Fibroblast of skin of abdomen (primary cell): ENCODE measurements at places on chromosomes 11 and 22.

DNA sequence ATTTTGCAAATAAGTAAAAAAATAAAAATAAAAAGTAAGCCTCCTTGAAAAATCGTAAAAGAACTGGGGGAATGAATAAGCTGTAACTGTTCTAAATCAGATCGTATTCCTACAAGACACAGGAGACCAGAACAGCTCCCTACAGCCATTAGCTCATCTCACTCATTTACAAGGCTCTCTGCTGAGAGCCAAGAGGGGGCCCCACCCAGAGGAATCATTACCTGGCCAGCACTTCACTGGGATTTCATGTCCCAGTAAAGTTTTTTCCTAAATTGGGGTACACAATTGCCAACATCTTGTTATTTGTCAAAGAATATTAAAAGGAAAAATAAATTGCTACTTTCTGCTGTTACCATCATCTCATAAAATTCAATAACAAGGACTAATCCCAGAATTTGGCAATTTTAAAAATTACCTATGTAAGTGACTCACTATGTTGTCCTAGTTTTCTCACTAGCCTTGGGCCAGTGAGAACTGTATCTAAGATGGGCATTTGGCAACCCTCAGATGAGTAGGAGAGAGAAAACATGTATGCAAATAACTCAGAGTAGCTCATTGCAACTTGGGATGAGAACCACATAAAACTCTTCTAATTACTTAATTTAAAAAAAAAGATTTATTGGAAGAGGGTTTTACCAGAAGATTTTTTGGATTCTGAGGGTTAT is 18.4 kb upstream of the SMTN start:
- DNase-seq: no peak

DNA sequence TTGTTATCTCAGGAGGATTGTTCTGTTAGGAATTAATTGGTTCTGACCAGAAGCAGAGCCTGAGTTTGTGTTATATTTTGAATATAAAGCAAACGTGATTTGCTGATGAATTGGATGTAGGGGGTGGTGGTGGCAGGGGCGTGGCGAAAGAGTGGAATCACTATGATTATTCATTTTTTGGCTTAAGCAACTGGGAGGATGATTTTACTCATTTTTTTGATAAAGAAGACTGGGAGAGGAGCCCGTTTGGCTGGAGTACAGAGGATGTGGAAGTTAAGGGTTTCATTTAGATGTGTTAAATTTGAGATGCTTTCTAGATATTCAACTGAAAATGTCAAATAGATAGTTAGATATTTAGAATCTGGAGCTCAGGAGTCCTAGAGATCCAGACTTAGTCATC is 83.4 kb upstream of the MYO18B start:
- no peak for DNase-seq

DNA sequence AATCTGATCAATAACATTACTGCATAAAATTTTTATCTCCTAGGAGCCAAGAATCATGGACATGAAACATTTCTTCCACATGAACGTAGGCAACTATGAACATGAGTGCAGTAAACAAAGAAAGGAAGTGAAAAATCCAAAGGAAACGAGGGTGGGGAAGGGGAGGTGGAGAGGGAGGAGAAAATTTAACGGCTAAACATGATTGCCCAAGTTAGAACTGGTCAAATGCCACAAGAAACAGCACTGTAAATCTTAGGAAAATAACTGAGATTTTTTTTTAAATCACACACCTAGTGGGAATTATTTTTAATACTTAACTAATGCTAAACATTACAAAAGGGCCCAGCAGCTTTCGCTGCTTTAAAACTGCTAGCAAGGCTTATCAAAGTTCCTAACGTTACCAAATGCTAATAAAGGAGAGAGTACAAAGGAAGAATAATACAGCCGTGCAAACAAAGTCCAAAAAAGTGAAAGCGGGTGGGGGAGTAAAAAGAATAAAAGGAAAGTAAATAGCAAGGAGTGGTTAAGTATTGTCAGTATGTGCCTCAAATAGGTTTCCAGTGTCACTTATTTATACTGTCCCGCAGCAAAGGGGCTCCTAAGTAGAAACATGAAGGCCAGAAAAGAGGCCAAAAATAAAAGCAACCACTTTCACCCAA is 13.7 kb downstream of the NARS2 start:
- DNase-seq: no peak

GRCh38 chr11:79018371-79018849 is 422.4 kb downstream of the TENM4 start:
- peak; percentile 95 for DNase-seq

DNA sequence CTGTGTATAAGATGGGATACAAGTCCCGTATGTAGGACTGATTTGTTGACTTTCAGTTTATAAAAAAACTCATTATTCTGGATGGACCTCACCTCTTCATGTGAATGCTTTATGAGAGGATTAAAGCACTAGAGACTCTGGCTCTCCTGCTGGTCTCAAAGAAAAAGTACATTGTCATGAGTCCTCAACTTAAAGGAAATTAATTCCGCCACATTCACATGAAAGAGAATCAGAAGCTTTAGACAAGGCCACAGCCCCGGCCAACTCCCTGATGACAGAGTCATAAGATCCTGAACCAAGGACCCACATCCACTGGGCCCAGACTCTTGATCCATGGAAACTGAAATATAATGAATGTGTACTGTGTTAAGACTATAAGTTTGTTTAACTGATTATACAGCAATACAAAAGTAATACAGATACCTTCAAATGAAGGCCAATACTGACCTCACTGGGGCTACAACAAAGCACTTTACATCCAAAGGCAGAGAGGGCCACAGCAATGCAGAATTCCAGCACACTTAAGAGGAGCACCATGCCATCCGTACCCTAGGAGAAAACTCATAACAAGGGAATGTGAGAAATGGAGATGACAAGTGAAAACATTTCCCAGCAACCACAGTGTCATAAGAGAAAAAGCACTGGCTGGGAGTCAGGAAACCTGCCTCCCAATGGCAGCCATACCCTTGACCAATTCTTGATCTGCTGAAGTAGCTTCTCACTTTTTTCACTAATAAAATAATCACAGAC is 25.4 kb upstream of the MS4A6A start:
- no peak for DNase-seq

DNA sequence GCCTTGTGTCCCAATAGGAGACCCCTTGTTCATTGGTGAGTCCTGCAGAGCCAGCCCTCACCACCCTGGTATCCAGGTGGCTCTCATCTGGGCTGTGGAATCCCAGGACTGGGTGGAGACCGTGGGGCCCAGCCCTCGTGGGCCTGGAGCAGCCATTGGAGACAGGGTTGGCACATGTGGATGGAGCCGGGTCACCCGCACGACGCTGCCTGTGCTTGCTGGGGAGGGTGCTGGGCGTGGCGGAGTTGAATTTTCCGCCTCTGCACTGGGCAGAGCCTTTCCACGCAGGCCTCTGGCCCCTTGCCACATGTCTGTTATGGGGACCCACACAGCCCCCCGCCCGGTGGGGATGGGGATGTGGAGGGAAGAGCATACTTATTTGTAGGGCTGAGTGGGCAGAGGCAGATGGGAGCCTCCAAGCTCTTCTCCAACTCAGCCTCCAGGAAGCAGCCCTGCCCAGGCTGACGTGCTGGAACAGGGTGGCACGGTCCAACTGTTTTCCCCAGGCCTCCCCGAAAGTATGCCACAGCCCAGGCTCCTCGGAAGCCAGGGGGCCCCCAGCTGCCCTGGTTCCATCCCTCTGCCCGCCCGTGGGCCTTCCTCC is 12.6 kb downstream of the GRAMD4 start:
- no peak for DNase-seq

DNA sequence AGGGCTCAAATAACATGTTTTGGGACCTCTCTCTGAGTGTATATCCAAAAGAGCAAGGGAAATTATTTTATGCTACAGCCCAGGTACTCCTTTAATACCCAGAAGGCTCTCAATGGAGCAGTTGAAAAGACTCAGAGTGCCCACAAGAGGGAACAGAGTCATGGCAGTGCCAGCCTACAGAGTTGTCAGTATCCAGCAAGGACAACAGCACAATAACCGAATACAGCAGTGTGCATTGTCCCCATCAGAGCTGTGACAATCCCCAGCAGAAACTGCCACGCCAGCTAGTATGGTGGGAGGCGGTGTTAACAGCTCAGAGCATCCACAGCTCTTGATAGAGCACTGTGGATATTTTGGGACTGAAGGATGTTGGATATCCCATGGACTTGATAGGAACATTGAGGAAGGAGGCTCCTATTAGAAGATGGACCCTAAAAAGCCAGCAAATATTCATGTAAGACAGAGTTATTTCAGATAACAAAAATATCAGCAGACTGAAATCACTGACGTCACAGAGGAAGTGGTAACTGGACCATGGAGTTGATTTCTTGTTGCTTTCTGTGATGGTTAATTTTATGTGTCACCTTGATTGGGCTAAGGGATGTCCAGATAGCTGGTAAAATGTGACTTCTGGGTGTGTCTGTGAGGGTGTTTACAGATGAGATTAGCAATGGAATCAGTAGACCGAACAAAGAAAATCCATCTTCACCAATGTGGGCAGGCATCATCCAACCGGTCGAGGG is 17.7 kb upstream of the PAFAH1B2 start:
- DNase-seq: no peak

GRCh38 chr11:47611348-47611794 is 17.2 kb upstream of the C1QTNF4 start:
- DNase-seq: no peak

- DNase-seq: peak; percentile 35
These were observed 16.2 kb downstream of the CAPN5 start for GRCh38 chr11:77082838-77083565.

GRCh38 chr11:5364214-5364613 is 12.9 kb downstream of the OR51B6 start:
- peak; percentile 90 for DNase-seq

GRCh38 chr11:78587446-78587845 is 12.8 kb upstream of the NARS2 start:
- no peak for DNase-seq
